ENCODE measurements at places on chromosomes 6 and 20.

DNA sequence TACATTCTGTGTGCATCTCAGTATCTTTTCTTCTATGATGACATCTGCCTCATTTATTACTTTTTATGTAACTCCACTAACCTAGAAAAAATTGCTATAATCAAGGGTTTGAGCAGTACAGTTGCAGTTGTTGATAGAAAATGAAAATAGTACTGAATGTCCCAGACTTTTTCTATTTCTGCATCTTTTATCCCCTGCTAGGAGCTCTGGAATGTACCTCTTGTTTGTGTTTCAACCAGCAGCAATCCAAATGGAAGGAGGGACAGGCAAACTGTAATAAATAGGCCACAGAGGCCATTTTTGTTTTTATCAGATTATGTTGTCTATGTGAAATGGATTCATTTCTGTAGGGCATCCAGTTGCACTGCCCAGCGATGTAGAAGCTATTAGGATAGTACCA lies 536.9 kb downstream of the KIF16B start:
- no peak for DNase-seq

GRCh38 chr20:9517297-9518162 lies 3.1 kb downstream of the LAMP5 start:
- no peak for DNase-seq

DNA sequence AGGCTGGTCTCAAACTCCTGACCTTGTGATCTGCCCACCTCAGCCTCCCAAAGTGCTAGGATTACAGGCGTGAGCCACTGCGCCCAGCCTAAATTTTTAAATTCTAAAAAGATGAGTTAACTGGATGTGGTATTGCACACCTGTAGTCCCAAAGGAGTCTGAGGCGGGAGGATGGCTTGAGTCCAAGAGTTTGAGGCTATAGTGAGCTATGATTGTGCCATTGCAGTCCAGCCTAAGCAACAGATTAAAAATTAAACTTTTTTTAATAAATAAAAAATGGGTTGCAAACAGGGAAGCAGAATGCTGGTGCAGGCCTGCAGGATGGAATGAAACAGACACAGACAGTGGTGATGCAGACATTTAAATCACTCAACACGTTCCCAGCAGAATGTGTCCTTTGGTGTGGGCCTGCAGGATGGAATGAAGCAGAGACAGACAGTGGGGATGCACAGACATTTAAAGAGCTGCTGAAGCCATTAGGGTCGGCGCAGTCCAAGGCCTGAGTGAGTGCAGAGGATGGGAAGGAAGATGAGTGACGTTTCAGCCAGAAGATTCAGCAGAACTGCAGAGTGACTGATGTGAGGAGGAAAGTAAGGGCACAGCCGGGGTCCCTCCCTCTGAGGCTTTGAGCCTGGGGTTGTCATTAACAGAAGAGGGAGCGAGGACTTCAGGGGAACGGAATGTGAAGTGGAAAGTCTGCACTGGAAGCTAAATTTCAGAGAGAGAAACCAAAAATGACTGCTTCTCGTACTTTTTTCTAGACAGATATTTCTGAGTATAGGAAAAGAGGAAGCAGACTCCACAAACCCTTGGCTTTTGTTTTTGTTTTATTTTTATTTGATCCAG lies 117.5 kb downstream of the RIN2 start:
- no peak for DNase-seq

DNA sequence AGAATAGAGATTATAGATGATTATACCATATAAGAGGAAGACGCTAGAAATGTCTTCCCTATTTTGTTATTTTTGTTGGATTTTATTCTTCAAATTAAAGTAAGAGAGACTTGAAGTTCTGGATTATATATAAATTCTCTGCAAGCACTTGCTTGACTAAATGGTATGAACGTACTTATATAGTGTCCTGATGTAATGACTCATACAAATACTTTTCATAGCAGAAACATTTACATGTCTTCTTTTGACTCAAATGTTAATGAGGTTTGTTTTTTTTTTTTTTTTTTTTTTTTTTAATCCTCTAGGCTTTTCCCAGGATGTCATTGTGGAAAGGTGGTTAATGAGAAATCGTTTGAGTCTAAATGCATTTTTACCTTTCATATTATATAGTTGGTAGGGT lies 55.0 kb downstream of the PDE7B start:
- DNase-seq: no peak

DNA sequence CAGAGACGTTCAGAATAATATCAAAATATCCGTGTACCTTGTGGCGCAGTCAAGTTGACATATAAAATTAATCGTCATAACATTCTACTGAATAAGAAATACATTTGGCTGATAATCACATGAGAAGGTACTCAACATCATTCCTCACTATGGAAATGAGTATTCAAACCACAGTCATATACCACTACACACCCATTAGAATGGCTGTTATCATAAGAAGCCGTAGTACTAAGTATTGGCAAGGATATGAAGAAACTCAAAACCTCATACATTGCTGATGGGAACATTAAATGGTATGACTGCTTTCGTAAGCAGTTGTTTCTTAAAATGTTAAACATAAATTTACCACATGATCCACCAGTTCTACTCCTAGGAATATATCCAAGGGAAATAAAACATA lies 244.7 kb downstream of the CDKAL1 start:
- DNase-seq: no peak

DNA sequence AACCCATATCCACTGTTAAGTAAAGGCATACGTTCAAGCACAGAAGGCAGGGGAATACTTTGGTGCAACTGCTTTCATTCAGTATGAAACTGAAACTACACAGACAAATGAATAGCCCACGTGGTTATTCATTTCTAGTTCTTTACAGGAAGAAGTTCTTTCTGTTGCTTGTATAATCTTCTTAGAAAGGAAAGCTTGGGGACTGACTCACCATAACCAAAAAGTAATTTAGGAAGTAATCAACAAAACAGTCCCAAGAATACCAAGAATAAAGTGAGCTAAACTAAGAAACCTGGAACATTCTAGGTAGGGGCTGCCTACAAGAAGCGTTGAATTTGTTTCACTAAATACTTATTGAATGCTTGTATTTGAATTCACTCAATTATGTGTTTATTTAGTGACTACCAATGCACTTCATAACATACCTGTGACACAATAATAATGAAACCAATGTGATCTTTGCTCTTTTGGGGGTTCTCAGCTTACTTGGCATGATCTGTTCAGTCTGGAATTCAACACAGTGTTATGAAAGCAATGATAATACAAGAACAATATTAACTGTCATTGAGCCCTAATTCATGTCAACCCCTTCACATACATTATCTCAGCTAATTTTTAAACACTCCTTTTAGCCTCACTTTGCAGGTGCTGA lies 25.1 kb upstream of the KIAA0408 start:
- DNase-seq: no peak

DNA sequence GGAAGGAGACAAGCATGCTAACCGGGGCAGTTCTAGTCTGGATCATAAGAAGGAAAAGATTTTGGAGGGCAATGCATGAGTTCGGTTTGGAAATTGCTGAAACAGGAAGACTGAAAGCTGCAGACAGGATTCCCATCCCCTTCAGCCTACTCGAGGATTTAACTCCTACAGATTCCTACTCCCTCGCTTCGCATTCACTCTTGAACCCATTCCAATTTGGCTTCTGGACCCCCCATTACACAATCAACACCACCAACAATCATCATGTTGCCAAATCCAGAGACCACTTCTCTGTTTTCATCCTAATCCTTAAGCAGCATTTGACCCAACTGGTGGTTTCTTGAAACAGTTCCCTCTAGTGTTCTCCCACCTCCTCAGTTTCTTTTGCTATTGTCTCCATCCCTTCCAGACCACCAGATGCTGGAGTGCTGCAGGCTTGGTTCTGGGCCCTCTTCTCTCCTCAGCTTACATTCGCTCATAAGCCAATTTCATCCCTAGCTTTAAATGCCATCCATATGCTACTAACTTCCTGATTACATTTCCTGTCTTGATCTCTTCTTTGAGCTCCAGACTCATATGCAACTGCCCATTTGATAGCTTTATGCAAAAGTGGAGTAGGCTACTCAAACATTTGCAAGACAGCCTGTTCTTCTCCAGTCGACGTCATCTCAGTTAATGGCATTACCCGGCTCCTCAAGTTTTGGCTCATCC lies 66.5 kb downstream of the DTNBP1 start:
- DNase-seq: no peak

DNA sequence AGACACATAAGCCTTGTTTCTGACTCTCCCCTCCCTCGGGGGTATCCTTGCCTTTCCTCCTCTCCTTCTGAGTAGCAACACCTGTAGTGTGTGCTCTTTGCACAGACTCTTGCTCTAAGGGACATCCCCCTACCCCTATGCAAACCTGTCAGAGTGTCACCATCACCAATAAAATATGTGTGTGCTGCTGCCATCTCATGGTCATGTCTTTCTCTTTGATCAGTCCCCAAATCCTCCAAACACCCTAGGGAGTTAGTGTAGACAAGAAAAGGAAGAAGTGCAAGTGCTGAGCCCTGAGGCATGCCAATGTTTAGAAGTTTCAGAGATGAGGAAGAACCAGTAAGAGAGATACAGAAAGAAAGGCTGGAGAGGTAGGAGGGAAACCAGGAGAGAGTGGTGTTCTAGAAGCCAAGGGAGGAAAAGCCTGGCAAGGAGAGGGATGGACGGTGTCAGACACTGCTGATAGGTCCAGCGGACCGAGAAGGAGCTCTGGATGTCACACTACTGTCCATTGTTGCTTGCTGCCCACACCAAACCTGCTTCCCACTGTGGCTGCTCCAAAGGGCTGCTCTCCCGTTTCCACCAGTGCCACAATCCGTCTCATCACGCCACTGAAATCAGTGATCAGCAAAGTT lies 16.4 kb downstream of the TRMT6 start:
- no peak for DNase-seq

DNA sequence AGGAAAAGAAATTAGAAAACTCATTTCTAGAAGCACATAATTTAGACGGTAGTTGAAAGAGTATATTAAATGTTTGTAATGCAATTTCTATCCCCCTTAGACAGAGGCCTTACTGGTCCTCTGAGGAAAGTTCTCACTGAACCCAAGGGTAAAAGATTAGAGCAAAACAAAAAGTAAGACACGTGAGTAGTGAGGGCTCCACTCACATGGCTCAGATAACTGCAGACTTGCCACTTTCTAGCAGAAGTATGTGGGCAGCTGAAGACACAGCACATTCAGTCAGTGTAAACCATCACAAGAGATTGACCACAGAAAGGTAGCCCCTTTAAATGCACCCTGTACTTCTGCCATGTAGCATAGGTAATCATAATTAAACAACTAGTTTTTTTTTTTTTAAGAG lies 193.8 kb downstream of the BTBD9 start:
- no peak for DNase-seq

- peak; percentile 54 for DNase-seq
These were observed at the start of gene DSE for GRCh38 chr6:116370760-116371119. TSS of gene DSE (plus strand) at chr6:116370947. CDS start at chr6:116399251, 28,304 bp downstream.

GRCh38 chr20:59123011-59123677 lies 40.5 kb upstream of the ZNF831 start:
- no peak for DNase-seq

DNA sequence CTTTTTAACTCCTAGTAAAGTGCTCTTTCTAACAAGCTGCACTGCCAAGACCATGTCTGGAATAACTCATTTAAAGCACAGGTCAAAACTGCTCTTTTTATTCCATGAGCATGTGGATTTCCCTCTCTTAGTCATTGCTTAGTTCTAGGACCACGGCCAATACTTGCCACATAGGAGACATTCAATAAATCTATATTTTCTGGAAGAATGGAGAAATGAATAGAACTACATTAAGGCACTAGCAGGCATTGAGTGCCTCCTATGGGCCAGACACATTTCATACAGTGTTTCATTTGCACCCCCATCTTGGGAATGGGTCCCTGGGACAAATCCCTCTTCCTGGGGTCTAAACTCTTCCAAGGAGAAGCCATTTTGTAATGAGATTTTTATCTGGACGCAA lies 552.8 kb upstream of the CITED2 start:
- no peak for DNase-seq

- DNase-seq: no peak
These were observed 53.5 kb upstream of the APCDD1L start for GRCh38 chr20:58568483-58569240.

- DNase-seq: no peak
These were observed 327.6 kb downstream of the NKAIN2 start for GRCh38 chr6:124131259-124131658.

GRCh38 chr6:5905431-5906339 lies 101.0 kb downstream of the NRN1 start:
- peak; percentile 15 for DNase-seq

DNA sequence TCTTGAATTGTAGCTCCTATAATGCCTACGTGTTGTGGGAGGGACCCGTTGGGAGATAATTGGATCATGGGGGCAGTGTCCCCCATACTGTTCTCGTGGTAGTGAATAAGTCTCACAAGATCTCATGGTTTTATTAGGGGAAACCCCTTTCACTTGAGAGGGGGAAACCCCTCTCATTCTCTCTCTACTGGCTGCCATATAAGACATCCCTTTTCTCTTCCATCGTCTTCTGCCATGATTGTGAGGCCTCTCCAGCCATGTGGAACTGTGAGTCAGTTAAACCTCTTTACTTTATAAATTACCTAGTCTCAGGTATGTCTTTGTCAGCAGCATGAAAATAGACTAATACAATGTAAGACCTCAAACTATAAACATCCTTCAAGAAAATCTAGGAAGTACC lies 23.1 kb downstream of the PAQR8 start:
- no peak for DNase-seq

DNA sequence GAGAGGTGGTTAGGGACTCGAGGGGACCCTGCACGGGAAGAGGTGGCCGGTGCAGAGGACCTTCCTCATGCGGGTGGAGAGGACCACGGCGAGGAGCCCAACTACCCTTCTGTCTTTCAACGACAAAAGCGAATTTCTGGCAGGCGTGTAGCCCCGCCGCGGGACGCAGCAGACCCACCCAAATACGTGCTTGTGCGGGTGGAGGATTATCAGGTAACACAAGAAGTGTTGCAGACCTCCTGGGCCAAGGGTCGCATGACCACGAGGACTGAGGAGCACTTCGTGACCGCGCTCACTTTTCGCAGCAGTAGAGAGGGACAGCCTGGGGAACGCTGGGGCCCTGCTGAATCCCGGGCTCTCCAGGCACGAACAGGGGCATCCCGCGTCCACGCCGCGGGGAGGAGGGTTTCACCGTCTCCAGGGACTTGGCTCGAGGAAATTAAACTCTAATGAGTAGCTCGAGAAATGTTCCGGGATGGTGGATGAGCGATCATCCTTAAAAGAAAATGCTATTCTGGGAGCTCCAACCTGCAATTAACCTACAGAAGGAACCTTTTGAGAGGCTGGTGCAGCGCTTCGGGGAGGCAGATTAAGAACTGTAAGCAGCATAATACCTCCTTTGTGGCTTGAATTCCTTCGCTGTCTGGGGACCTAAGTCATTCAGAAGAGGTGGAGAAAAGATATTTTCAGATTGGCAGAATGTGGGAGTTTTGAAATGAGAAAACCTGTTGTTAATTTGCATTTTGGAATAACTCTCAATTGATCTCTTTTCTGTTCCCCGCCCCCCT lies 804 bp downstream of the C6orf141 start:
- DNase-seq: peak; percentile 23

- DNase-seq: no peak
These were observed 34.3 kb downstream of the FYN start for GRCh38 chr6:111838749-111839484.

DNA sequence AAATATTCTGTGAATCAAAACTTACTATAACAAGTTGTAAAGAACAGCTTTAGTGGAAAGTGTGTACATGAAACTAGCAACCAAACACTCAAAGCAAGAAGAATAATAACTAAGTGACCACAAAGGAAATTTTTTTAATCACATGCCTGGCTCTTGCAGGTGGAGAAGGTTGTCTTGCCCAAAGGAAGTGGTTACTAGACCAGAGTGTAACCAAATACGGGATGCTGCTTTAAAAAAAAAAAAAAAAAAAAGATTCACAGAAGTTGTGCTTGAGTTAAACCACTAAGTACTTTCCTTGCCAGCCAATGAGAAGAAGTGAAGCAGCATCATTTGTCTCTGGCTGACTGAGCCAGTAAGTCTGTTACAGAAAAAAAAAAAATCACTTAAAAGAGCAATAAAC lies 19.1 kb upstream of the HLA-DQB1 start:
- DNase-seq: no peak

Measured in H54 (cell line).